Stimulated activated CD4-positive, alpha-beta T cell treated with anti-CD3 and anti-CD28 coated beads, TNF-alpha, amount 100 ng/mL, for 1 hour (primary cell): ENCODE measurements at places on chromosomes 4 and X.

DNA sequence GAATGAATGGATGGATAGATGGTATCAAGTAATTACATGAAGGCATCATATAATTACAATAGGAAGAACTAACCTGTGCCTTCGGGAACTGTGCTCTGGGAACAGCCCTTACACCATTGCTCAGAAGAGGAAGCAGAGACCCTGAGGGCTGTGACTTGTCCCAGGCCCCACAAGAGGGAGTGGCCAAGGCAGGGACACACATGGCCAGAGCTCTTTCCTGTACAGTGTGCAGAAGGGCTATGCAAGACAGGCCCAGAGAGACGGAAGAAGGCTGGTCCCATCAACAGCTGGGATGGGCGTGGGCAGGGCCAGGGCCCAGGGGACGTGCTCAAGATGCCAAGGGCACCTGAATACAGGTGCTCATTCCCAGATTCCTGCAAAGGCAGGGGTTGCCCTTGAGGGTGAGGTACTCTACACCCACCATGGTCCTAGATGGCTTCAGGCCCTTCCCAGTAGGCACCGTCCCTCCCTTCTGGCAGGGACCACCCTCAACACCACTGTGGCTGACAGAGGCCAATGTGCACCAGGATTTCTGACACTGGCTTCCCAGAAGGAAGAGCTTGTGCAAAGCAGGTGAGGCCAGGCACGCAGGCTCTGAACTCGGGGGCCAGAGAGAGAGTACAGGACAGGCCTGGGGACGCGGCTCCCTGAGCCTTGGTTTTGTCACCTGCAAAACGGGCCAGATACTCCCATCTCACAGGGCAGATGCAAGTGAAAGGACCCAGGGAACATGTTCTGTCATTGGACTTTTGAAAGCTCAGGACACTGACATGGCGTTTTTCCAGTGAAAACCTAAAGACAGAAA, 1.7 kb downstream of the EVC2 start:
- DNase-seq, result no peak

- no peak for DNase-seq
Observed at GRCh38 chr4:23516716-23517115, 373.1 kb downstream of the PPARGC1A start.

- no peak for DNase-seq
Observed at GRCh38 chr4:78656968-78657445, 105.4 kb downstream of the ANXA3 start.

- DNase-seq, result no peak
Observed at GRCh38 chr4:177391953-177392352, 50.3 kb downstream of the AGA start.

DNA sequence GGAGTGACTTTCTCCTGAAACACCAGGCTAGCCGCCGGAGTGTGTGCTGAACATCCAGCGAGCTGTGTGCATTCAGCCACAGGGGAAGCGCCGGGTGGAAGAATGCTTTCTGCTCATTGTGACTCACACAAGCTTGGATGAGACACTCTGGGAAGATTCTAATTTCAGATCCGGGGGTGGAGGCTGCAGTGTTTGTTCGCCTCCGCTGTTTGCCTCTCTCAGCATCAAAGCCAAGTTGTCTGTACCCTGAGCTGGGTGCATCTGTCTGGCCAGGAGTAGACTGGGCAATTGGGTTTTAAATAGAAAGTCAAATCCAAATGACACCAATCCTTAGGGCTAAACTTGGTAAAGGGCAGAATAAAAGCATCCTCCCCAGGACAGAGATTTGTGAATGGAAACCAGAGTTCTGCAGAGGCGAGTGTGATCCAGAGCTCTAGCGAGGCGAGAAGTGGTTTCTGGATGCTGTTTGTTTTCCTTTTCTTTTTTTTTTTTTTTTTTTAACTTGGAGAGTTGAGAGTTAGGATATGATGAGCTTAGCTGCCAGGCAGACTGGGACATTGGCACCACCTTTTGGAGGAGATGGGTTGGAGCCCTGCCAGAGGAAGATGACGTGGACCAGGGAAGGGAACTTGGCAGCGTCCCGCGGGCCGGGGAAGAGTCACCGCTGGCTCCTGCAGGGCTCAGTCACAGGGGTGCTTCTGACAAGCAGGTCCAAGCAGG, 196.0 kb upstream of the PSAPL1 start:
- DNase-seq, result no peak

DNA sequence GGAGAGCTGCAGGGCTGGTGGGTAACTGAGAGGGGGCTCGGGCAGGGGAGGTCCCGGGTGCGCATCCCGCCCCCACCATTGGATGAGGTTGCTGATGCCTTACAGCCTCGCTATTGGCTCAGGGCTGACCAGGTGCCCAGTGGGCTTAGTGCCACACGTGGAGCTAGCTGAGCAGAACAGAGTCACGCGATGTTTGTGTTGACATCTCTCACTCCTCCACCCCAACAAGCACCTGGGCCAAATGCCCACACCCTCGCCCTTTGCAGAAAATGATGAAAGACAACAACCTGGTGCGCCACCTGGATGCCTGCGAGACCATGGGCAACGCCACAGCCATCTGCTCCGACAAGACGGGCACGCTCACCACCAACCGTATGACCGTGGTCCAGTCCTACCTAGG, 31.8 kb downstream of the ATP2B3 start:
- DNase-seq, result no peak

DNA sequence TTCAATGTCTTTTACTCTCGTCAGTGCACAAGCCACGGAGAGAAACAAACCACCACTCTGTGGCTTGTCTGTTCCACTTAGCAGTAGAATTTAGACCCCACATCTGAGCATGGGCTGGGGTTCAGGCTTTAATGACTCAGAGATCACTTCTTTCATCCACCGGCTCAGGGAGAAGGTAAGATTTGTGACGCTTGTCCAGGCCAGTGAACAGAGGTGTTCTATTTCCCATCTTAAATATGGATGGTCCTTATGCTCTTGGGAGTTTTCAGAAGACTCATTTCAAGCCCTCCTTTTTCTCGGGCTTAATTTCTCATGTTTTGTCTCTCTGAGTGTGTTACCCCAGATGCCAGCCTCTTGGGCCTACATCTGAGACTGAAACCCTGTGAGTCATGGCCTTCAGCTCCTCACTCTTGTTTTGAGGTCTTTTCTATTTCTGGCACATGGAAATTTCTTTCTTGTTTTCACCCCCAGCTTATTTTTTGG, 127.4 kb upstream of the SFRP2 start:
- DNase-seq, result no peak
